Testis (tissue), 5 donors: ENCODE measurements at places on chromosomes 12 and 14.

- no peak for DNase-seq
Observed at GRCh38 chr14:51463461-51463860, 188.2 kb upstream of the FRMD6 start.

GRCh38 chr14:106694638-106695393 is 1168.4 kb downstream of the TMEM121 start:
- peak; percentile 70 for DNase-seq

- DNase-seq: peak; percentile 61
Observed at GRCh38 chr12:115598871-115599811, 678.4 kb downstream of the MED13L start.

- DNase-seq: no peak
Observed at GRCh38 chr12:92762773-92763172, 60.0 kb downstream of the PLEKHG7 start.

- no peak for DNase-seq
Observed at GRCh38 chr12:98651328-98651727, 6.2 kb downstream of the APAF1 start.

GRCh38 chr12:3658327-3659163 is 94.4 kb downstream of the CRACR2A start:
- no peak for DNase-seq

DNA sequence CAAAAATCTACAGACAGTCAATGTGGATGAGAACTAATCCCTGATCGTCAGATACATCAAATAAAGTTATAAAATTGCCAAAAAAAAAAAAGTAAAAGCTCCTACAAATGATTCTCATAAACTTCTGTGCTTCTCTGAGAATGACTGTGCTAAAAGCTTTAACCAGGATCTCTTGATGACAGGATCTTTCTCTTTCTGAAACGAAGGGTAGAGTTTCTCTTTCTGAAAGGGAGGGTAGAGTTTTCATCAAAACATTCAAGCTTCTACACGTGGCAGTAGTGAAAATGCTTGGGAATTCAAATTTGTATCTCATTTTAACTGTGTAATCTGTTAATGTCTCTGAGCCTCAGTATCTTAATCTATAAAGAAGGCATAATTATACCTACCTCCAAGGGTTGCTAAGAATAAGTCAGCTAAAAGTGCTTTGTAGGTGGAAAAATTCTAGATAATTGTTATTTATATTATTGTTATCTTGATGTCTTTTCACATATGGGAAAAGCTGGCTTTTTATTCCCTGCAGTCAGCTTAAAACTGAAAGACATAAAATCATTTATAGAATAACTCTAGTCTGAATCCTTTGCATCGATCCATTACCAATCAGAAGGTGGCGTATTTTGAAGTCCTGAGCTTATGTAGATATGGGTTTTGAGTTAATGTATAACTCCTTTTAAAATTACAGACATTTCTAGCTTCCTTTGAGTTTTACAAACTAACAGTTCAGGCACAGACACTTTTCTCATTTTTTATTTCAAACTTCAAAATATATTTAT is 157.4 kb downstream of the DACT1 start:
- DNase-seq: no peak

- DNase-seq: no peak
Observed at GRCh38 chr12:107311682-107312081, 218.3 kb upstream of the CRY1 start.

DNA sequence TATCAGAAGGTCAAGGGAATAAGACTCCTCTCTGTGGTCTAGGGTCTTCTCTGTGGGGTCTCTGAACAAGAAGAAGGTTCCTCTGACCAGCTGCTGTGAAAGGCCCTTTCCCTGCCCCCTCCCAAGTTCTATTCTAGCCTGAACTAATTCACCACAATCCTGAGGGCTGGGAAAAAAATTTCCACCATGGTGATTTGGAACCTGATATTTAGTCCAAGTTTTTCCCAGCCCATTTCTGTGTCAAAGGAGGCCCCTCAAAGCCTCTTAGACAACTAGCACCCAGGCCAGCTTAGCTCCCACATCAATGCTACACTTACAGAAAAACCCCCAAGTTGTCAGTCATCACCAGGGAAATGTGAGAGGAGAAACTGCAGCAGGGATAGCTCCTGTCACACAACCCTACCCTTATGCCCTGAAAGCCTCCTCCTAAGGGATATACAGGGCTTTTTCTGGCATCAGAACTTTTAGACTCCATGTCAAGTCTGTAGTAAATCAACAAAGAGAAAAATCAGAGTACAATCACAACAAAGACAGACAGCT is 4.5 kb downstream of the FMNL3 start:
- no peak for DNase-seq
